Naive thymus-derived CD4-positive, alpha-beta T cell (primary cell): ENCODE measurements at places on chromosomes 1 and 21.

DNA sequence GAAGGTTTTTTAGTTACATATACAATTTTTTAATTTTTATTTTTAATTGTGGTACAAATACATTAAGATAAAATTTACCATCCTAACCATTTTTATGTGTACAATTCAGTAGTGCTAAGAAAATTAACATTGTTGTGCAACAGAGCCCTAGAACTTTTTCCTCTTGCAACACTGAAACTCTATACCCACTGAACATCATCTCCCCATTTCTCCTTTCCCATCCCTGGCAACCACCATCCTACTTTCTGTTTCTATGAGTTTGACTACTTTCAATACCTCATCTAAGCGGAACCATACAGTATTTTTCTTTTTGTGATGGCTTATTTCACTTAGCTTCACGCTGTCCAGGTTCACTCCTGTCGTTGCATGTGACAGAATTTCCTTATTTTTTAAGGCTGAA lies 54.1 kb downstream of the PALMD start:
- no peak for DNase-seq

DNA sequence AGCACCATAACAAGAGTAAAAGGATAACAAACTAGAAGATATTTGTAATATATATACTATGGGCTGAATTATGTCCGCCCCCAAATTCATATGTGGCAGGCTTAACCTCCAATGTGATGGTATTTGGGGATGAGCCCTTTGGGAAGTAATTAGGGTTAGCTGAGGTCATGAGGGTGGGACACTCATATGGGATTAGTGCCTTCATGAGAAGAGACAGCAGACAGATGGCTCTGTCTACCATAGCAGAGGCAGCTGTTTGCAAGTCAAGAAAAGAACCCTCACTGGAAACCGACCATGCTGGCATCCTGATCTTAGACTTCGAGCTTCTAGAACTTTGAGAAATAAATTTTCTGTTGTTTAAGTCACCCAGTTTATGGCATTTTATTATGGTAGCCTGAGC lies 303.6 kb downstream of the LMO4 start:
- DNase-seq = no peak

GRCh38 chr1:200991097-200991614 lies 32.4 kb downstream of the KIF21B start:
- no peak for DNase-seq

DNA sequence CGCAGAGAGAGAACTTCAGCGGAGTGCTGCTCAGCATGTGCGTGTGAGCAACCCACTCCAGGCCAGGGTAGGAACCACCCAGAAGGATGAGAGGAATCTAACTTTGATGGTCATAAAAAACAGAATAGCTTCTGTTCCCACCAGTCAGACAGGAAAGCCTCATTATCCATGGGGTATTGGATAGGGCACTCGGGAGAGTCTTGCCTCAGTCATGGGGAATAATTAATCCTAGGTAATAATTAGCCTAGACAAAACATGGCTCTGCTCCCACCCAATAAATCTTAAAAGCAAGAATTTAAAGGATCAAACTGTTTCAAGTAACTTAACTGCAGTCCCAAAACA lies 35.3 kb downstream of the LDLRAD1 start:
- no peak for DNase-seq

DNA sequence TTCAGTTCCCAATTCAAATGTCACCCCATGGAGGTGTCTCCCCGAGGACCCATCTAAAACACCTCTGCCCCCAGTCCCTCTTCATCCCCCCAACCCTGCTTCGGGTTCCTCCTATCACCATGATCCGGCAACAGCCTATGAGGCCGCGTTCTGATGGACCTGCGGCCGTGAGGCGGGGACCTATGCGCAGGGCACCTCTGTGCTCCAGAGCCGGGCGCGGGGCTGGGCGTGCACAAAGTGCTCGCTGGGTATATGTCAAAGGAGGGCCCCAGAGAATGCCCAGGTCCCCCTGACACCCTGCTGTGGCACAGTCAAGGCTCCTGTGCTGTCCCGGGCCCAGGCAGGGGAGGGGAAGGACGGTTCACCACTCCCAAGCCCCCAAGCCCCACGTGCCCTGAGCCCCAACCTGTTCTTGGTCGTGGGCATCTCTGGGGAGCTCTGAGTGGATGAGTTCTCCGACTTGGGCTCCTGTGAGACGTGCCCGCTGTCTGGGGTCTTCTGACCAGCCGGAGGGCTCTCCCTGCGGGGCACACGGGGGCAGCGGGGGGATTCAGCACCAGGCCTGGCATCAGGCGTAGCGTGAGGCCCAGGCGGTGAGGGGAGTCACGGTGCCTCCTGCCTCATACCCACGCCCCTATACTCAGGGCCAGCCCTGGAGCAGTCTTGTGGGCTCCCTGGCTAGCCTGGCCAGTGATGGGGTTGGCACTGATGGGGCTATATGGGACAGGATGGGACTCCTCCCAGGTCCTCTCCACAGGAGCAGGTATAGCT lies 67.7 kb downstream of the RAP1GAP start:
- DNase-seq = no peak

DNA sequence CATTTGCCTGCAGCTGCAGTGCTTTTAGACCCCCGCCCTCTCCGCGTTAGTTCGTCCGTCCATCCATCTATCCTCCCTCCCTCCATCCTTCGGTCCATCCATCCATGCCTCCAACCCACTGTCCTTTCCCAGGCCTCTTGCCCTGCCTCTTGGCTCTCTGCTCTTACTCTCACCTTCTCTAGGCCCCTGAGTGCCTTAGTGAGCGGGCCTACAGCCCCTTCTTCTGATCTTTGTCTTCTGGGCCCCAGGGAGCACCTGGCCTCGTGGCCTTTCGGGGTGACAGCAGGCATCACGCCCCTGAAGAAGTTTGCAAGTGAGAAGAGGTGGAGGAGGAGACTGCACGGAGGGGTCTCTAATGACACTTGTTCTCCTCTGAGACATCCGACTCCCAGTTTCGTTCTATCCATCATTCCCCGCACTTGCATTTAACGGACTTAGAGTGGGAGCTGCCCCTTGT lies 842 bp downstream of the ATXN7L2 start:
- no peak for DNase-seq

GRCh38 chr1:177779166-177779965 lies 190.5 kb downstream of the SEC16B start:
- no peak for DNase-seq

DNA sequence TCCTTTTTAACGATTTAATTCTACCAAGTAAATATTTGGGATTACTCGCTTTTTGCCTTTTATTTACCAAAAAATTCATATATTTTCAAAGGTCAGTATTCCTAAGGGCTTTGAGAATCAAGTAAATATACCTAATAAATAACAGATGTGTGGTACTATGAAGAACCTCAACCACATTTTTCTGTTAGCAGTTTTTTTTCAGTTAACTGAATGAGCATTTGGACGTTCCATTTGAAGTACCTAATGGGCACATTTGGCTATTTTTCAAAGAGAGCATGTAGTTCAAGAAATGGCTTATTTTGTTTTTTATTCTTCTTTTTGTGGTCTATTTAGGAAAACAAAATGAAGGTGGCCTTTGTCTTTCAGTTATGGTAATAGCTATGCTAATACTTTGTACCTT lies 253.0 kb downstream of the GPR52 start:
- DNase-seq = no peak

DNA sequence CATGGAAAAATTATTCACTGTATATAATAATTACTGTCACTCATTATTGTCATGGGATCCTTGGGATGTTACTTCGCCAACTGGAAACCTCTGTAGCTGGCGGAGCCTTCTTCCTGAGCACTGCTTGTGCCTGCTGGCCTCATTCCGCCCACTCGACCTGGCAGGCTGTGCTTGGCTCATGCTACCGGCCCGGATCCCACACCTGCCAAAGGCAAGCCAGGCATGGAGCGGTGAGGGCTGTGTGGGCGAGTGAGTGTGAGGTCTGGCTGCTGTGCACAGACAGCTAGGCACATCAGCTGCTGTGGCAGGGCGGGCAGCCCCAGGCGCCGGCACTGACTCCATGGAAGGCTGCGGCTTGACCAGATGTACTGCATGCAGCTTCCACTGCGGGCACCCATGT lies 78.4 kb downstream of the DISP1 start:
- DNase-seq = no peak

DNA sequence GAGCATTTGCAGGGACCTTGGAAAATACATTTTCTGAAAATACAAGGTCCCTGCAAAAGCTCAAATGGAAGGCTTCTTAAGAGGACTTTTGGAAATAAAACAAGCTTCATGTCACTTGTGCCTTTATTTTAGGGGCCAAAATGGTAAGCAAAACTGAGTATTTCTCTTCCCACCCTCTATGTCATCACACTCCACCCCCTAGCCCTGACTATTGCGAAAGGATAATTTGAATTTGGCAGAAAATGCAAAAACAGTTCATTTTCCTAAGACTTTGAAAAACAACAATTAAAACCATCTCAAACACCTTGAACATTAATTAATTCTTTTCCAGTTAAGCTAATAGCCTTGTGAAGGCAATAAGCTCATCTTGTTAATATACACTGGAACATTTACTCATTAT lies 201.7 kb downstream of the TM2D1 start:
- DNase-seq = no peak

GRCh38 chr1:197178998-197179397 lies 32.5 kb upstream of the ASPM start:
- DNase-seq = no peak

- DNase-seq = no peak
Observed at GRCh38 chr1:183986941-183987340, 50.6 kb downstream of the COLGALT2 start.

DNA sequence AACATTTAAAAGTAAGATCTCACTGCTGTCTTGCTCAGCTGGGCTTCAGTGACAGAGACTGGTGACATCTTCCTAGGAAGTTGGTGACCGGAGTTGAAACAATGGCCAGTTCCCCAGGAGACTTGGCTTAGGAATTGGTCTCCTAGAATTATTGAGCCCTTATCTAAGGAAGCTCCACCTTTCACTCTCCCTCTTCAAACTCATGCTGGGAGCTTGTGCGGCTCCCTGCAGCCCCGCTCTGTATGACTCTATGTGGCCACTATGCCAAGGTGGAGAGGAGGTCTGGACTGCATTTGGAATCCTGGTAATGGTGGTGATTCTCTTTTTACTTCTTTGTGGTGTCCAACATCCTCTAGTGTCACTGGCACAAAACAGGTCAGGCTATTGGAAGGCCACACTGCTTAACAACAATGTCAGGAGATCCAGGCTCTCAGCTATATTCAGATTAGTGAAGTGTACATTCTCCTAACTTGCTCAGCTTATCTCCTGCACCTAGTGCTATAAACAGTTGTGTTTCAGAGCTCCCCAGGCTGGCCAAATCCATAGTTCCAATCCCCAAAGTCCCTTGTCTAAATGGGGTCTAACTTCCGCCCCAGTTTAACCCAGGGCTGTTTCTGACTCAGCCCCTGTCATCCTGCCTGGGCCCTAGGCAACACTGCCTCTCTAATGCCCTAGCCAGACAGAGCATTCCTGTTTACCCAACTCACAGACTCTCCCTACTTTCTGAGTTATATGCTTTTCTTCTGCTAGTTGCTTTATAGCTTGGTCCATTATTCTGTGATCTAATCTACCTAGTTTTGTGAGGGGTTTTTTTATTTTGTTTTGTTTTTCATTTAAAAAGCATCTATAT lies 18.3 kb downstream of the ATP2B4 start:
- no peak for DNase-seq

GRCh38 chr1:245488346-245489129 lies 333.8 kb downstream of the KIF26B start:
- no peak for DNase-seq

GRCh38 chr21:36465478-36465877 lies 14.4 kb downstream of the CLDN14 start:
- DNase-seq = no peak

GRCh38 chr21:35924714-35925301 lies 135.5 kb downstream of the SETD4 start:
- DNase-seq = peak; percentile 14

- DNase-seq = peak; percentile 59
Observed at GRCh38 chr1:111747282-111747734, 8.1 kb upstream of the INKA2 start.

- no peak for DNase-seq
Observed at GRCh38 chr21:29231756-29232529, 66.8 kb upstream of the BACH1 start.

DNA sequence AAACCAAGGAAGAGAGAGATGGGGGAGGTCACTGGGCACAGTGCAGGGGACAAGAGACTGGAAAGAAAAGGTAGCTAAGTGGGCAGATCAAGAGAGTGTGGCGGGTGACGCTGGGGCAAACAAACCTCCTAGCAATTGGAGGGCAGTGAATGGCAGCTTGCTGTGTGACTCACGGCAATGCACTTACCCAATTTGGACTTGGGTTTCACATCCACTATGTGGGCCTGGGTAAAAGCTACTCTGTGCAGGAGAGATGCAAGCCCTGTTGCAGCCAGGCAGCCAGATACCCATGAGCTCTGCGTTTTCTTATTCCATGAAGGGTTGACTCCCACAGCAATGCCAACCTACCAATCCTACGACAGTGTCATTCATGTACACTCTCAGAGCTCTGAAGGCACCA lies 9.5 kb downstream of the PLXNA2 start:
- DNase-seq = no peak

DNA sequence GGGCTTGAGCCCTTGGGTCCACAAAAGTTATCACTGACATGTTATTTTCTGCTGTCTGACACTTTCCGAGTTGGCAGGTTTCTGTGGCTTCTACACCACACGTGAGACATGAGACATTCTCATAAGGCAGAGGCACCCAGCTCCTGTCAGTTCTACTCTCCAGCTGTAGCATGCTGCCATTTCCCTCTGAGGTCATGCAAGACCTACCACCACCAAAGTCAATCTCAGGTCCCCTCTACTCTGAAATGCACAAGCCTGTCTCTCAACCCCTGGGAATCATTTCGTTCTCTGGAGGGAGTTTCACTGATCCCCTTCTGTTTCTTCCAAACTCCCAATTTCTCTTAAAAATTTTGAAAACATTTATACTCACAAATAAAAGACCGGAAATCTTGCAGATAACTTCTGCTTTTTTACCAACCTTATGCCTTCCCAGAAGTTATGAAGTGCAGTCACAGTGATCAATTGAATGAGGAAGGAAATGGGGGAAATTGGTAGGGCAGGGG lies 39.5 kb upstream of the CR2 start:
- peak; percentile 37 for DNase-seq

GRCh38 chr1:76381450-76382097 lies 307.0 kb downstream of the ST6GALNAC3 start:
- no peak for DNase-seq

GRCh38 chr1:58768971-58769808 lies 14.7 kb downstream of the JUN start:
- DNase-seq = peak; percentile 10

- DNase-seq = no peak
Observed at GRCh38 chr1:109624201-109625010, 4.8 kb downstream of the AMPD2 start.

GRCh38 chr1:93679546-93679945 lies 2.1 kb downstream of the BCAR3 start:
- DNase-seq = no peak

DNA sequence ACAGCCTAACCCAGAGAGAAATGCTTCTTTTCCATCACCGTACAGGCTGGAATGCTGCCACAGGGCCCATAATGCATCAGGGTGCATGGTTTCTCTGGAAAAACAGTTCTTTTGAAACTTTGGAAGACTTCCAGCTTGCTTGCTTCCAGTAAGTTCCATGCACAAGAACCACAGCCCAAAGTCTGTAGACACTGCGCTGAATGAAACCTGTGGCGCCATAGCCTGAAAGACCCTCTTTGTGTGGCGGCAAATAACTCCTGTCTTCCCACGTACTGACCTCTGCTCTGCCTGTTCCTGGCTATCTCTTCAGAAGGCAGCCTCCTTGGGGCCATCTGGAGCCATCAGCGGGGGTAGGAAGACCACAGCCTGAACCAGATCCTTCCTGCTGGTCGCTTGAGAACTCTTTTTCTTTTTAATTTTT lies 15.1 kb downstream of the MIIP start:
- DNase-seq = no peak
